ENCODE measurements at places on chromosomes 2 and 18.

GRCh38 chr18:5539391-5539790, 4.4 kb downstream of the EPB41L3 start:
- no peak for DNase-seq

DNA sequence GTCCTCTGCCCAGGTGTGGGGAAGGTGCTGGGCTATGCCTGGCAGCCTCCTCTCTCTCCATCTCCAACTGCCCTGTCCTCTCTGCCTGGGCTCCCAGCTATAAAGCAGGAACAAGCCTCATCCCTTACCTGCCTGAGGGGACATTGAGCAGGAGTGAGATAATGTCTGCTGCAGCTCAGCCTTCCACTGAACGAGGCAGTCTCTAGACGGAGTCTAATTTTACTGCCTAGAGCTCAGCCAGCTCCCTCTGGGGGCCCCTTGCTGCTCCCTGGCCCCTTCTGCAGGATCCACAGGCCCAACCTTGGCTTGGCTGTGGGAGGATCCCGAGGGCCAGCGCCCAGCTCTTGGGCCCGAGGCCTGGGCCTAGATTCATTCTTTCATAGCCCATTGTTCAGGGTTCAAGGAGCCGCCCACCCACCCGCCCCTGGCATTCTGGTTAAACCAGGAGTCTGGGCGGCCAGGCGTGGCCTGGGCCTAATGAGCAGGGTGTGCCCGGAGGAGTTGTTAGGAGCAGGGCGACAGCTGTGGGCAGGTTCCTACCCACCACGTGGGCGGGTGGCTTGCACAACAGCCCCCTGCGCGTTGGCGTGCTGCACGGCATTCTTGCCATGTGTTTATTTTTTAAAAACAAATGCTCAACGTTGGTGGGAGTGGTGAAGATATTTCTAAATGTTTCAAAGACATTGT, 44.6 kb downstream of the FOSL2 start:
- no peak for DNase-seq

DNA sequence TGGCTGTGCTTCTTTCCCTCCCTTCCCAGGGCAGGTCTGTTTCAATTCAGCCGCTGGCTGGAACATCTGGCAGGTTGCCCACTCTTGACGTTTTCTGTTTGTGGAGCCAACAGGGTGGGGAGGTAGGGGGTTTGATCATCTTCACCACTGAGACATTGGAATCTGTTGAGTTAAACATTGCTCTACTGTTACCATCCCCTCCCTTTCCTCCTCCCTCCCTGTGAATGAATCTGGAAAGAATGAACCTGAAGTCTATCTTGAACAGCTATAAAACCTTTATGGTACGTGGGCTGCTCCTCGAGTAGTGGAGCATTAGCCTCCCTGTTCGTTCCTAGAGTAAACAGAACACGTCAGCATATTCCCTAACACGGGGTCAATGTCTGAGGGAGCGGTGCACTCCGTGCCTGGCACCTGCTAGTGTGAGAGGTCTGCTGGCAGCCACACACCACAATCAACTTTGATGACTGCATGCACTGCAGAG, 249.9 kb upstream of the RBBP8 start:
- DNase-seq = no peak

- DNase-seq = no peak
Observed at GRCh38 chr2:190864375-190864774, 16.2 kb upstream of the GLS start.

DNA sequence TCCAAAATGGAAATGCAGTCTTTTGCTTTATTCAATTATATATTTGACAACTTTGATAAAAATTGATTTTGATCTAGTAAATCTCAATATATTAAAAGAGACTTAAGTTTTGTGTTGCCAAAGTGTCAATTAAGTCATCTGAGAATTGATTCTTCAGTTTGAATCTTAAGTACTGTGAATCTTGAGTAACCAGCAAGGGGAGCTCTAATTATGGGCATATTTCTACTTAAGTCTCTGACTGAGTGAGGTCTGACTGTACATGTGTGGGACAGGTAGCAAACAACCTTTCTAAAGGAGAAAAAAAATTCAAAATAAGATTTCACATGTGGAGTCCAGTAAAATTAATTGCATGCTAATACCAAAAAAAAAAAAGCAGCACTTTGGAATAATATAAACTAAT, 503.7 kb upstream of the SLC8A1 start:
- no peak for DNase-seq

DNA sequence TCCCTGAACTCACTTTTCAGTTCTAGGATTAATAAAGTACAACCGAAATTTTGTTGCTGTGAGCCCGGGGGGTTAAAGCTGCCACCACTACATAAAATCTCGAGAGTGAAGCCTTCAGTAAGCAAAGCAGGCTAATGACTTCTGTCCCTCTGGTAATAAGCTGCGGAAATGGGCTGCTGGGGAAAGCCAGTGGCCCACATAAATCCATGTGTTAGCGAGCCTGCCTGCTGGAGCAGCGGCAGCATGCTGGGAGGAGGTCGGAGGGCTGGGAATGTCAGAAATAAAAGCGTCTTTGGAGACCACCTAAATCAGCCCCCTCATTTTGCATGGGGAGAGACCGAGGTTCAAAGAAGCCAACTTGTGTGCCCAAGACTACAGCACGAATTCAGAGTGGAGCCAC, 371.7 kb downstream of the TNS1 start:
- no peak for DNase-seq

DNA sequence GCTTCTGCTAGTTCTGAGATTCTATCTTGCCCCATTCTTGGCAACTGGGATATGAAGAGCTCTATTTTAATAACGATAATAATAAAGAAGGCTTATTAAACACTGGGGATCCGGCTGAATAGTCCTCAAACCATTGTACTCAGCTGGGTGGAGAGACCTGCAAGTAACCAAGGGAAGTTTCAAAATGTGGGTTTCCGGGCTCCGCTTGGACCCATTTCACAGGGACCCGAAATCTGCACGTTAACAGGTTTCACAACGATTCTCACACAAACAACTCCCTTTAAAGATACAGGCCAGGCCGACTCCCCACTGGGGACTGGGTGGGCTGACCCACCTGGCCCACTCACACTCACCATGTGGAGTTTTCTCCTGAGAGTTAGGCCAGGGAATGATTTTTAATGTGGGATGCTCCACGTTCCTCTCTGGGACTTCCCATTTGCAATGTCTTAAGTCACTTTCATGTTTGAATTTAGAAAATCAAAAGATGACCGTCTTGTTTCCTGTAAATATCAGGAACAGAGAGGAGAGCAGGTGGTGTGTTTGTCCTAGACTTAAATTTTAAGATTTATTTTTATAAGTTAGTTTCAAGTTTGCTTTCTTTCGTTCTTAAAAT, 96.3 kb downstream of the SH3RF3 start:
- no peak for DNase-seq

GRCh38 chr2:63983986-63984605, 35.1 kb downstream of the VPS54 start:
- no peak for DNase-seq

GRCh38 chr2:188146888-188147287, 144.8 kb upstream of the GULP1 start:
- no peak for DNase-seq

- DNase-seq = no peak
Observed at GRCh38 chr18:35000457-35000856, 40.8 kb upstream of the MAPRE2 start.

GRCh38 chr18:1013951-1014350, 109.3 kb downstream of the ADCYAP1 start:
- DNase-seq = no peak

- DNase-seq = peak; percentile 57
Observed at GRCh38 chr2:127857265-127857808, 618 bp downstream of the POLR2D start.

DNA sequence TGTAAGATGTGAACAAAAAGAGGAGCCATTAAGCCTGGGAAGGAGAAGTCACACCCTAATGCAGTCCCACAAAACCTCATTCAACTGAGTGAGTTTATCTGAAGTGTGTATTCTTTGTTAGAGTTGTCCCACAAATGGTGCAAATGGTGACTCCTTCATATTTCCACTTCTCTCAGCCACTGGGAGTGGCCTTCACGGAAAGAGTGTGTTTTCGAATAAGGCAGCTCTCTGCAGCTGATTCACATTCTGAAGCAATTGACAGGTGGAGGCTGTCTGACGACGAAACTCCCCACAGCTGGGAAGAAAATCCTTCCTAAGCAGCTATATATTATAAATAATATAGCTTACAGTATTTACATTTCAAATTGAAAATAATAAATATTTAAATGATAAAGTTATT, 318.8 kb upstream of the TMEFF2 start:
- DNase-seq = no peak

DNA sequence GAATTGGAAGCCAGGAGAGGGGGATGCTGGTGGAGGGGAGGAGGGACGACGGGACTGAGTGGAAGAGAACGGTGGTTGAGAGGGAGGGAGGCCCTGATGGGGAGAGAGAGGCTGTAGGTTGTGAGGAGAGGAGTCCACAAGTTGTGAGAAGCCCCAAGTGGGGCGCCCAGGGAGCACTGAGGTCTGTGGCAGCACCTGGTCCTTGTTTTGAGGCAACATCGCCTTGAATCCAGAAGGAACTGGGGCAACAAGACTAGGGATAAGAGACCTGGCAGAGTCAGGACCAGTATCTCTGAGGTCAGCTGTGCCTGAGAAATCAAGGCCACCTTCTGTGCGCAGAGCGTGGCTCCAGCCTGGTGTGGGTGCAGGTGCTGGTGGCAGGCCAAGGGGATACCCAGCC, 1.1 kb downstream of the PRR30 start:
- no peak for DNase-seq

Measured in NAMALWA (cell line).